ENCODE measurements at places on chromosomes 16 and 17. TPM values are rescaled to one million over a fixed set of nuclear protein-coding genes. Genes with fewer than 3 reads are reported as not detected.

HS3ST6 gene
- not detected for total RNA-seq

CCL16 gene
- not detected for total RNA-seq

HS3ST3B1 gene
- 1.6 TPM for total RNA-seq

PPP1R1B gene
- 3.5 TPM for total RNA-seq

NPIPB4 gene
- total RNA-seq: 53.2 TPM

RPL26 gene
- 2,133 TPM for total RNA-seq

SMTNL2 gene
- 18.3 TPM for total RNA-seq

SLC6A2 gene
- not detected for total RNA-seq

MAP3K3 gene
- total RNA-seq: 28.3 TPM

CLEC18A gene
- 0.39 TPM for total RNA-seq

NPW gene
- 0.39 TPM for total RNA-seq

CSH1 gene
- total RNA-seq: not detected

MEFV gene
- not detected for total RNA-seq

HOXB3 gene
- 2.2 TPM for total RNA-seq

VTN gene
- total RNA-seq: under 0.01 TPM

SPEM1 gene
- total RNA-seq: not detected

SLC12A3 gene
- 1.6 TPM for total RNA-seq

MYH1 gene
- not detected for total RNA-seq

CRHR1 gene
- not detected for total RNA-seq

RCVRN gene
- total RNA-seq: not detected

ETV4 gene
- 2.6 TPM for total RNA-seq

RNF222 gene
- 1.1 TPM for total RNA-seq

CDR2L gene
- 47.9 TPM for total RNA-seq

CCL7 gene
- not detected for total RNA-seq

NUDT21 gene
- total RNA-seq: 41.6 TPM
